Activated naive CD4-positive, alpha-beta T cell treated with Interleukin-2 at 50 U/mL for 16 hours (primary cell): ENCODE measurements at places on chromosomes 6 and 20.

GRCh38 chr20:13909067-13909466, 81.3 kb downstream of the SEL1L2 start:
- no peak for DNase-seq

DNA sequence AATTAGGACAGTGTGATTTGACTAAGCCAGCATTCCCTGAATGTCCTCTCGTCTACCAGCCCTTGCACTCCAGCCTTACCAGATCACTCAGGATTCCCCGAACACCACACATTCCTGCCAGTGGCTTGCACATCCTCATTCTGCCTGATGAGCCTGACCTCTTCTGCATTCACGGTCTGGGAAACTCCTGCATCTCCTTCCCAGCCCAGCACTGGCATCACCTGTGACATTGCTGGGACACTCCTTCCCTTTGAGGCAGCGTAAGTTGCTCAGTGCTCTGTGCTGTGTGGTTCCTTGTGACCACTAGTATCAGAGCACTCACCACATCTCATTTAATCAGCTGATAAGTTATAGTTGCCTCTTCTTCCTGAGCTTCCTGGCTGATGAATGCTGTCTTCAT, 17.3 kb downstream of the NCOA7 start:
- DNase-seq = no peak

GRCh38 chr6:30732237-30732943, 10.1 kb downstream of the FLOT1 start:
- no peak for DNase-seq

- no peak for DNase-seq
These were observed 261.1 kb downstream of the THBS2 start for GRCh38 chr6:168992446-168993144.

DNA sequence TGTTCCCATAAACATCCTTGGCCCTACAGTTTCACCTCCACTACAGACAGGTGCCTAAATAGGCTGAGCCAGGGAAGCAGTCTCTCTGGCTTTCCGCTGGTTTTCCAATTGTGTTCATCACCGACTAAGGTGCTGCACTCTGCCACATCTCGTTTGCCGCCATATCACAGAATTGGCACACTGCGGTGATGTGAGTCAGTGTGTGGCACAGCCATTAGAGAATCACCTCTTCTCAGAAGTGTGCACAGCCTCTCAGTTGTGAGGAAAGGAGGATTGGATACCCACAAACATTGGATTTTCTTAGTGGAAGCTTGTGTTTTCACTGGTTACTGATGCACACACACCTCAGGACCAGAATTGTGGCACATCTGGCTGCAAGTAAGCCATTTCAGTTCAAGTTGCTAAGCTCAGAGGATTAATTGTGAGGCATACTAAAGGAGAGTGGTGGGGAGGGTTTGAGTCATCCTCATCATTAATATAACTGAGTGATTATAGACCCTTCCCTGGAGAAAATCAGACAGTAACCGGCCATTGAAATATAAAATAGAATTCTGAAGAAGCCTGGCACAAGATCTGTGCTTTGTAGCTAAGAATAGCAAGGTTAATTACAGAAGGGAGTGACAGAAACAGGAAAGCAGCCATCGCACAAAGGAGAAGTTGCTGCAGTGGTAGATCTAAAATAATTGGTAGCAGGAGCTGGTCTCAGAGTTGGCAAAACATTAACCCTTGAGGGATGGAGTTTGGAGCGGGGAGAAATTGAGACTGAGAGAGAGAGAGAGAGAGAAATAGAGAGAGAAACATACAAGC, 506.9 kb downstream of the LMBRD1 start:
- DNase-seq = no peak

GRCh38 chr6:53598265-53598907, 53.5 kb upstream of the GCLC start:
- no peak for DNase-seq

DNA sequence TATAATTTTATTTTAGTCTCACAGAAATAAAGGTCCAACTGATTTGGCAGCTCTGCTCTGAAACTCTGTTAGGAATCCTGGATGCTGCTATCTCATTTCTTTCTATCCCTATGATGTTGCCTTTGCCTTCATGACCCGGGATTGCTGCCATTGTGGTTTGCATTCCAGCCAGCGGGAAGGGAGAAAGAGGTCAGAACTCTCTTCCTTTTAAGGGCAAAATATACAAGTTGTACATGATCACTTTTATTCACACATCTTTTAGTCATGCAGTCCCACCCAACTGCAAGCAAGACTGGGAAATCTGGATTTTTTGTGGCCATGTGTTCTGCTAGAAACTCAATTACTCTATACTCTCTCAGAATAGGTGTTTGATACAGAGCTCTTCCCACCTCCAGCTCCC, 263.1 kb upstream of the ZFP64 start:
- no peak for DNase-seq

DNA sequence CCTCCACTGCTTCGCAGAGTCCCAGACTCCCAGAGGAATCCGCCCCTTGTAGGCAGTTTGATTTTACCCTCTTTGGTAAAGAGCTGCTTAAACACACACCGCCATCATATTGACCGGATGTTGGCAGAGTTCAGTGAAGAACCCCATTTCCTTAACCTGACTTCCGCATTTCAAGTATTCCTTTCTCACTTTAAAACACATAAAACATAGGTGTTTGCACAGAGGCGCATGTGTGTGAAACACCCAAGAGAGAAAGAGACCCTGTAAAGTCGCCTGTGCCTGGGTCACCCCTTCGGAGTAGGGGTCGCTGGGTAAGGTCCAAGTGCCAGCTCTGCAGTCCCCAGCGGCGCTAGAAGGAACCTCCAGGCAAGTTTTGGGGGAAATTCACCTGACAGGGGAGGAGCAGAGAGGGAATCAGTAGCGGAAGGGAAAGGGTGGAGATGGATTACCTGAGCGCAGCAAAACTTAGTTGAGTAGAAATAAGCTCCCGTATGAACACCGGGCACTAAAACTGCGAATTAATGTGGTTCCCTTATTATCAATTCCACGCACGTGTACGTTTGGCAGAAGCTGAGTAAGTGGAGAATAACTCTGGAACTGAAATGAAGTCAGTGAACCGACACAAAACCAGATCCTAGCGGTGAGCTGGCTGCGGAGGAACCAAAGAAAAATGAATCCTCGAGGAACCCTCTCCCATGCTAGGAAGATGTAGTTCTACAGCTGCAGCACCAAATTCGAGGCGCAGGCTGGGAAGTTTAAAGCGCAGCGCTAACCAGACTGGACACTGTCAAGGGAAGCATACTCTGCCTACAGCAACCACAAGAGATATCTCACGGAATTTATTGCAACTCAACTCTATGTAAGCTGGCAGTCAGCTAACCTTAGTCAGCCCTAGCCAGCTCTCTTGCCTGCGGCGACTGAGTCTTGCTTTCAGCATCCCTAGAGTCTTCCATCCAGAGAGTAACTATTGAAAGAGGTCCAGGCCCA, 3.5 kb upstream of the HTR1B start:
- peak; percentile 10 for DNase-seq

GRCh38 chr6:55379895-55380294, 52.6 kb downstream of the GFRAL start:
- no peak for DNase-seq

DNA sequence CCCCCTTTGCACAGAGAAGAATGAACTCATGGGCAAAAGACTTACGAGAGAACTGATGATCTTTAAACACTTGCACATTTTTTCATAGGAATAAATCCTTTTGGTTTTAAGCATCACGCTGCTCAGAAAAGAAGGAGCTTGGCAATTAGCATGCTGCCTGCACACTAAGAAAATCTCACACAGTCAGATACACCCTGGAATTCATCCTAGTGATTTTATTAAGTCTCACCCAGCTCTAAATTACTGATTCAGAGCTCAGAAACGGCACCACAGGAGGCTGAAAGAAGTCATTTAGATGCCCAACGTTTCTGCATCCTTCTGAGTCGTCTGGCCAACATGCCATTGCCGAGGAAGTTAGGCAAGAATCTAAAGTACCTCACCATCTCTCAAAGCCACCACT, 18.0 kb upstream of the NRSN1 start:
- DNase-seq = no peak

DNA sequence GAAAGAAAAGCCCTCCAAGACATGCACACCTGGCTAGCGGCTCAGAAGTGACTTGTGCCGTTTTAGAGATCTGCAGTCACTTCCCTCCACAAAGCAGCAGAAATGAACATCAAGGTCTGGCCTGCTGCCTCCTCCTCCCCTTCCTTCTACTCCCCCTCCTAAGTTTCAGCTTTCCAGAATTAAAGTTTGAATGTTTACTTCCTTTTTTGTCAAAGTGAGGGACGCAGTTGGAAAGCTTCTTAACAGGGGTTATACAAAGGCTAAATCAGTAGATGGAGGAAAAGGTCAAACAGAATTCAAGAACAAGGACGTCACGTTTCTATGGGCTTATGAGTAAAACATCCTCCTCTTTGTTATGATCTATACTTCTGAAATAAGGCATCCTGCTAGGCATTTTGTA, 227.7 kb downstream of the SLC35F1 start:
- DNase-seq = no peak

DNA sequence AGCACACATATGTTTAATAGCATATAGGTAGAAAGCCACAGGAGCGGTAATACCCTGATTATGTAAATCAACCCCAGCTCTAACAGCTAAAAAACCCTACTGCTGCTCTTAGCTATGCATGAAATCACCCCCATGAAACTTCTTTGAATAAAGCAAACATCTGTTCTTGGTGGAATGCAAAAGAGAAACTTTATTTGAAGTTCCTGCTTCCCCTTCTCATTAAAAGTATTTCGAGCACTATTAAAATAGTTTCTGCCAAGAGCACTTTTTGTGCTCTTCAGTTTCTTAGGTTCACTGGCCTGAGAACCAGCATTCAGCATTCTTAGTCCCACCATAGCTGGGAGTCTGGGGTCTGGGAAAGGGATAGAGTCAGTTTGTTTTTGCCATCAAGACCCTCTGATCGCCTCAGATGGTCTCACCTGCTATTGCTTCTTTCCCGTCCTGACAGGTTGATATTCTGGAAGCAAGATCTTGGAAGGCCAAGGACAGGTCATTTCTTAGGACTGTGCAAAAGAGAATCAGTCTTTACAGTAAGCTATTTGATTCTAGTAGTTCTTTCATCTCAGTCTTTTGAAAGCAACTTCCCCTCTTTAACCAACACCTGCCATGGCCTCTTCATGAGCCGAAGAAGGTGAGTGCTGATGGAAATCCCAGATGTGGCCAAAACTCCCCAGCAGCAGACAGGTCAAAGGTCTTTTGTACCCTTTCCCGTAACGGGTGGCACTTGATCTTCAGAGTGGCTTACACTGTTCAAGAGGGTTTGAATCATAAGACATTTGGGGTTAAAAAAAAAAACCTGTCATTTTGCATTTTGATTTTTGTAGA, 76.5 kb upstream of the TMEM170B start:
- no peak for DNase-seq

GRCh38 chr6:37021356-37022129, 16.1 kb downstream of the FGD2 start:
- peak; percentile 70 for DNase-seq

DNA sequence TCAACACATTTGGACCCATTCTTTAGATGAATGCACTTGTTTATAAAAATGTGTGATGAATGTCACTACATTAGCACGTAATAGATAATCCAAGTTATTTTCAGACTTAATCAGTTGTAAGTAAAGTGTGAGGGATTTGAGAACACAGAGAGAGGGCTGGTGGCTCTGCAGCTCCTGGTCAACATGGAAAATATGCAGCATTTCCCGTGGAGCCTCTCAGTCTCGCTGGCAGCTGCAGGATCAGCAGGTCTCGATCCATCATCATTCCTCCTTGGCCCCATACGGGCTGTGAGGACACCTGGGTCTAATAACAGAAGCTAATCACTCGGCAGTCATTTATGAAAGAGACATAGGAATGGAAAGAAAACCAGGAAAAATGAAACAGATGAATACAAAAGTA, 390.2 kb downstream of the PRKN start:
- no peak for DNase-seq

DNA sequence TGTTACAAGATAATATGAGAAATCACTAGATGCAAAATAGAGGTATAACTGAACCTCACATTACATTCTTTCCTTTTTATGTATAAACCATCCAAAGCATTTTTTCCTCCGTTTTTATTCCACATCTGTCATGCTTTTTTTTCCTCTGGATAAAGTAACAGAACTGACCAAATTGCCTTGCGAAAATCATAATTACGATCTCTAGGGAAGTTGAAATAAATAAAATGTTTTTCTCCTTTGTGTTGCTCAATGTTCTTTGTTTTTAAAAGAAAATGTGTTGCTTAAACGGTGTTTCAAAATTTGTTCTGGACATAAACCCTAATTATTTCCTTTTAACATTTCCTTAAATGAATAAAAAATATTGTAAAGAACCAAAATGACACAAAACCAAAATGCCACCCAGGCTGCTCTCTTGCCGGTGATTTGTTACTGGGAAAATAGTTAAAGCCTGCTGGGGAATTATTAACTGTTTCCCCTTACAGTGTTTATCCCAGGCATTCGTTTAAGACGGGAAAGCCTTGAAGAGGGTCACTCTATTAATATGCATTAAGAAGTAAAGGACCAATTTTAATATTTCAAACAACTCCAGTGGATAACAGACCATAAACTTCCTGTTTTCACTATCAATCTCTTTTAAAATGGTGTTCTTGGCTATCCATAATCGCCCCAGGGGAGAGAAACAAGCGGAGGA, 1.7 kb upstream of the ADGRB3 start:
- no peak for DNase-seq

- no peak for DNase-seq
These were observed 526.4 kb downstream of the PRKN start for GRCh38 chr6:162200945-162201690.

- DNase-seq = no peak
These were observed 210.5 kb upstream of the RSPO3 start for GRCh38 chr6:126907996-126908395.
